T-helper 17 cell (primary cell): ENCODE measurements at places on chromosomes 6 and 20.

DNA sequence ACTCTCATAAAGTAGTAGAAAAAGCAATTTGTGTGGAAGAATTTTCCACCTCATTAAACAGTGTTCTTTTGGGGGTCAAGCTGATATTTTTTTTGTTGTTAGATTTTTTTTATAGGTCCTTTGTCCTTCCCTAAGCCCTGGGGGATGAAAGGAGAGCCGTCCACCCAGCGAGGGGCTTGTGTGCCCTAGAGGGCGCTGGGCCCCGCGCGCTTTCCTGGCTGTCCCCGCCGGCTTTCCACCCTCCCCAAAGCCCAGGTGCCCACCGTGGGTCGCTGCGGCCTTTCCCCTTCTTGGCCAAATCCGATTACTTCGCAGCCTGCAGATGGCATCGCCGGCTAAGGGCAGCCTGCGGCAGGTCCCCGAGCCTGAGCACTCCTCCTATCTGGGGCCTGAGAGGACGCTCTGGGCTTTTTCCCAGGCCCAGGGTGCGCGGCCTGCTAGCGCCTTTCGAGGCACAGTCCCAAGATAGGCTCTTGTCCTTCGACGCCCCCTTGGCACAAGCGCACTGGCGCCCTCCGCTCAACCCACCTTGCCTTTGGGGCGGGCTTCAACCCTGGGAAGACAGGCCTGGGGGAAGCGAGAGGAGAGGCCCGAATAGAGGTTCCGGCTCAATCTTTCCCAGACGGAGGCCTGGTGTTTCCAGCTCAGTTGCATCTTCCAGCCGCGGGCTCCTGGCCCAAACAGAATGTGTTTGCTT is 33.6 kb downstream of the TFAP2A start:
- no peak for DNase-seq

DNA sequence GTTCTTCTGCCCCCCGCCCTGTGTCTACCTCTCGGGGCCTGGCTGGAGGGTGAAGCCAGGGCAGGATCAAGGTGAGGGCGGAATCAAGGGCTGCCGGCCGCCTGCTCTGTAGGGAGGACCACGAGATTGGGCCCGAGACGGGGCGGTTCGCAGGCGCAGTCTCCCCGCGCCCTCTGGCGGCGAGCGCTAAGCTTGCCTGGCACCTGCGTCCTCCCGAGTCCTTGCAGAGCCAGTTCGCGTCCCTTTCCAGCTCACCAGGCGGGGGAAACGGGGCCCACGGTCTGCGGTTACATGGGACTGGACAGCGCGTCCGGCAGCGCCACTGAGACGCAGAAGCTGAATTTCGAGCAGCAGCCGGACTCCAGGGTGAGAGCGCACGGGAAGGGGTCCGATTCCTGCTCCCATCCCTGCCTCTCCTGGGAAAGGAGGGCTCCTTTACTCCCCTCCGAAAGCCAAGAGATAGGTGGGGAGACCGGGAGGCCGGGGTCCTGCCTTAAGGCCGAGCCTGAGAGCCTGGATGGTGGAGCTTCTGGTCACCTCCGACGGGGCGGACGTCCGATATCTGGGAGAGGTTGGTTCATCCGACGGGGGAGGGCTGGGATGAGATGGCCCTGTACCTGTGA is 3.6 kb upstream of the MATN4 start:
- peak; percentile 53 for DNase-seq

- no peak for DNase-seq
Measured at GRCh38 chr6:87289571-87289970, 32.8 kb upstream of the SMIM8 start.

- no peak for DNase-seq
Measured at GRCh38 chr6:119862719-119863118, 513.2 kb upstream of the MAN1A1 start.

DNA sequence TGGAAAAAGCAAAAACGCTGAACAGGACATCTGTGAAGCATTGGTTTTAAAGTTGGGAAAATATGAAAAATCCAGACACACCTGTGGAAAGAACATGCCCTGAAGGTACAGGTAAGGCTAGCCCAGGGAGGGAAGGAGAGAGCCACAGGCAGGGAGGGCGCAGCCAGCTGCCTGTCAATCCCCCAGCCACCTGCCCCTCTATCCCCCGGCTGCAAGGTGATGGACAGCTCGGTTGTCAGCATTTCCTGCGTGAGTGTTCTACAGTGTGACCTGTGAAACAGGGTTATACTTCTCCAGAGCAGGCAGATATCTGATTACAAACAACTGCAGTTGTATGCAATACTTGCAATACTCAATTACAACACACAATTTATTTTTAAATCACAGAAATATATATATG is 358.1 kb downstream of the SMOC2 start:
- no peak for DNase-seq

DNA sequence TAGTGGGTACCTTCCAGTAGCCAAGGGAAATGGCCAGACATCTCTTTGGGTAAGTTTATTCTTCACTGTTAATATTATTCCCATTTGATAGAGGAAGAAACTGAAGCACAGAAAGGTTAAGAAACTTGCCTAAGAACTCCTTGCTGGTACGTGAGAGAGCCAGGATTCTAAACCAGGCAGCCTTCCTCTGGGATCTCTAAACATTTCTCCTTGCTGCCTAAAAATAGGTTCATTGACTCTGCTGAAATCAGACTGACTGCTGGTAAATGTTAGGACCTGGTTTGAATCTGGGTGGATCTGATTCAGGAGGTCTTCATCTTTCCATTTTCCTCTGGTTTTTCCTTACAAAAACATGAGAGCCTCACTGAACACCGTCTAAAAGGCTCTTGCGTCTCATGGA is 186.9 kb downstream of the AIG1 start:
- no peak for DNase-seq

DNA sequence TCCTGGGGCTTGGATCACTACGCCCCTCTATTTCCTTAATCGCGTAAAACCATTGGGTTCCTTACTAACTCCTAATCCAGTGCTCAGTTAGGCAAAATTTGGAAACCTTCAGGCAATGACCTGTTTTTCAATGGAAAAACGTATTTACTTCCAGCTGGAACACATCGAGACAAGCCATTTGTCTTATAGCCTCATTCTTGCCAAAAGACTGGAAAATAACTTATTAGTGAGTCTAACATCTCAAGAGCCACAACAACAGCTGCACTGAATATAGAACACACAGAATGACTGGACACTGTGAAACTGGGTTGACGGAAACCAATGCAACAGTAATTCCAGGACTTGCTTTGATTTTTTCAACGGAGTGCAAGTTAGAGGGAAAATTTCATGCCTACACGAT is 125.2 kb upstream of the MAP3K7 start:
- DNase-seq, result no peak

GRCh38 chr20:46695892-46696291 is 6.6 kb upstream of the TP53RK start:
- DNase-seq, result no peak

DNA sequence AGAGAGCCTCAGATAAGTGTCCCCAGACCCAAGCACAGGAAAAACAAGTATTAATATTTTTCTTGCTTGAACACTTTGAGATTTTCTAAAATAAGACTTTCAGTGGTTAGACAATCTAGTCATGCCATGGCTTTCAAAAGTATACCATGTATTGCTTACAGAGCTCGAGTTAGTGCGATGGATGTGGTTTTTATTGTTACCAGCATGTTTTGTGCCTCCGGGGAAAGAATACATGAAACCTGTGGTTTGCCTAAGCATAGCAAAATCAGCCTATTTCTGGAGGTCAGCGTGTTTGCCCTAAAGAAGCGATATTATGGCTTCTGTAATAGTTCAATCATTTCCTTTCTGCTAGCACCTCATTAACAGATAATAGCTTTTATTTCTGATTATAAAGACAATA is 21.6 kb downstream of the RIN2 start:
- no peak for DNase-seq

GRCh38 chr6:144285798-144286502 is 815 bp downstream of the UTRN start:
- peak; percentile 19 for DNase-seq

DNA sequence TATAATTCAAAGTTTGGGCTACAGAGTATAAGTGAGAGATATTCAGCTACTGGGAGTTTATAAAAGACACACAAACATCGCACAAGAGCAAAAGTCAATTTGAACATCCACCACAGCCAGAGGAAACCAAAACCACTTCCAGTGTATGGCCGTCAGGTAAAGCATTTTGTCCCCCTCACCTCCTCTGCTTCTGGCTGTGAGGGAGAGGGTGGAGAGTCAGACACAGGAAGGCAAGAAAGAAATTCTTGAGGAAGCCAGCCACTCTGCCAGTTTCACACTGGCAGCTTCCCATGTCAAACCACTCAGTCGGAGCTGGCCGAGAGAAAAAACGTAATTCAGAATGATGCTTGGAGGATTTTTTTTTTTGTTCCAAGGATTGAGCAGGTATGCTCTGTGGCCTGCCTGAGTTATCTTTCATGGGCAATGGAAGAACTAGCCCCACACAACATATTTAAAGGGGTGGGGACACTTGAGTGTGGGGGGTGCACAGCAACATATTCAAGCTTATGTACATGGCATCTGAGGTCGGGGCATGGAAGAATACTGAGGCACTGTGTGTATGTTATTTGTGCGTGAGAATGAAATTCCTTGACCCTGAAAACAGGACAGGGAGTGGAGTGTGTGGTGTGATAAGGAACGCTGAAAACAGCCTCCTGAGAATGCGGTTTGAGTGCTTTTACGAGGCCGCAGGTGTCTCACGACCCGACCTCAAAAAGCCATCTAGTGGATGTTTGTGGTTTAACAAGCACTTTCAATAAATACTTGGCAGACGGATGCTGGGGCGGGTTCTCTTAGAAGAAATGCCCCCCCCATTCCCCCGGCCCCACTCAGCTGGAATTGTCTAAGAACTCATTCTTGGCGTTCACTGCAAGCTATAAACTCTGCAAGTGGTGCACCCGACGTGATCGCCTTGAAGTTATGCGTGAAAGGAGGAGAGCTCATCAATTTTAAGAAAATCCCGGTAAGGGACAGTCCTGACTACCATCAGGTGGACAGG is 27.5 kb upstream of the ZBTB22 start:
- DNase-seq, result peak; percentile 42

GRCh38 chr6:26183237-26183580 is 96.0 kb downstream of the HFE start:
- DNase-seq, result no peak

DNA sequence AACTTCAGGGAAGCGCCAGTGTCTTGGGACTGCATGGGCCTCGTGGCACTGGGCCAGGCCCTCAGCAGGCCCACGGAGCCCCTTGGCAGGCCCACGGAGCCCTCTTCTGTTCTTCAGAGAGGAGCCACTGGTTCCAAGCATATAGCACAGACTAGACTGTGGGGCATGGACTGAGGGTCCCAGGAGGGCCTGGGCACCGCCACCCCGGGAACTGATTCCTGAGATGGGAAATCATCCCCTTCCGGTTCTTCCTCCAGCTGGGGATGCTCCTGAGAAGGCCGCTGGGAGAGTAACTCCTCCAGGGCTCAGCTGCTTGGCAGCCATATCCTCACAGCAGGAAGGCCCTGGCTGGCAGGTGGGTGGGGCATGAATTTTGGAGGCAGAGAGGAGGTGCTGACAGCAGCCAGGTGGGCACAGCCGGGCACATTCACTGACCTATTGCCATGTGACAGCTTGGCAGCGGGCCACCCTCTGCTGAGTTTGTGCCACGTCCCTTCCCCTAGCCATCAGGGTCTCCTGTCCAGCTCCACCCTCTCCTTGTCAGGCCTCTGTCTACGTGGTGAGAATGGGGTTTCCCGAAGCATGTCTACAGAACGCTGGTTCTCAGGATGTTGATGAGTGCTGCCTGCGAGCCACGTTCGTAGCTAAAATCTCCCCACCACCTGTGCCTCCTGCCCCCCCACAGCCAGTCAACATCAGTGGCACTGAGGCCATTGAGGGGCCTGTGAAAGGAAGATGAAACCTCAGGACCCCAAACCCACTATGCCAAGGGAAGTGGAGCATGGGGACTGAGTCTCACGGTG is 152.1 kb downstream of the TAF4 start:
- no peak for DNase-seq

DNA sequence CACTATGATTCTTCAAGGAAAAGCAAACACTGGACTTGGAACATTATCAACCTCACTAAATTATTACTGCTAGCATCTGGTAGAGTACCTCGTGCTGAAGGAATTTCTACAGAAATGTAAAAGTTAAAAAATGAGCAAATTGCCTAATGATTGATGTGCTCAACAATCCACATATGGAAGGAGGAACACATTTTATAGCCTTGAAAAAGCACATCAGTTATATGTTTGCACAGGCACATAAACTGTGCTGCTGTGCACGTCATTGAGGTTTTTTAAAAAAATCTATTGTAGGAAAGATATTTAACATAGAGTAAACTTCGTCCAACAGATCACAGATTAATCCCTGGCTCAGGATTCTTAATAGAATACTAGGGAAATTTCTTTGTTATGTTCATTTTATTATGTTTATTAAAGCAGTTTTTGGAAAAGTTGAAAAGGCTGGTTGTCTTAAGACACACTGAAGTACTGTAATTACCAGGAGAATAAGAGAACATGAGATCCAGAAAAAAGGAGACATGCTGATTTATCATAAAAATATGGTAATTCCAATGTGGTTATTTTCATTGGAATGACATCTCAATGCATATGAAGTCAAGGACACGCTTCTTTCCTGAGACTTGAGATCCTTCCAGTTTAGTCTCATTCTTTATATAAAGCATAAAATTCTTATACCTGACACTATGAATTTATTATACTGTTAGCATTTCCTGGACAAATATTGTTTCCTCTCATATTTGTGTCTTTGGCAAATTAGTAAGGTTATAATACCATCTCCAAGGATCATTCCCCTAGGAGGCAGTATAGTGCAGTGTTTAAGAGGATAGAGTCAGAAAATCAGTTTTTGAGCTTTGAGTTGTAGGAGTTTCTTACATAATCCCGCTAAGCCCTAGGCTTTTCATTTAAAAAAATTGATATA is 511.1 kb downstream of the TENT5A start:
- DNase-seq, result no peak

GRCh38 chr6:151400473-151400872 is 9.1 kb upstream of the ZBTB2 start:
- no peak for DNase-seq

- no peak for DNase-seq
Measured at GRCh38 chr6:24313251-24314141, 44.4 kb downstream of the DCDC2 start.

DNA sequence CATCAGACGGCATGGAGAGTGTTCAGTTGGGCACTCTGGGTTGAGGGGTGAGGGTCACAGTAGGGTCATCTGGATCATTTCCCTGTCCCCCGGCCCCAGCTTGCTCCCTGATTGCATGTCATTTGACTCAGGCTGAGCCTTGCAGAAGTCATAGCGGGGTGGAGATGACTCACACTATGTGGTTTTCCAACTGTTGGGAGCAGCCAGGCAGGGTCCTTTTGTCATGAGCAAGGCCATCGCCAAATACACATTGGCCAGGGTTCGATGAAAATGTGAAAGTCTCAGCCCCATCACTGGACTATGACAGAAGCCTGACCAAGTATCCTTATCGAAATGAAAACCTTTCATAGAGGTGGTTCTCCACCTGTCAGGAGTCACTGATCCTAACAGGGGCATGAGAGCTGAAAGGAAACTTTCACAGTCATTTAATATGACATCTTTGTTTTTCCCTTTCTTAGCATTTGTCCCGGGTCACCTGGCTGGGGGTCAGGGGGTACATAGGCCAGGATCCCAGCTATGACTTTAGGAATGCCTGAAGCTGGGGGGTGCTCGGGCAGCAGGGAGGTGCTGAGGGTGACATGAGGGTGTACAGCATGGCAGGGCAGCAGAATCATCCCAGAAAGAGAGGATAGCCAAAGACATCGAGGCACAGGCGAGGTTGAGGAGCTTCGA is 70.2 kb upstream of the CD93 start:
- no peak for DNase-seq
